ENCODE measurements at places on chromosomes 16 and 17.

- H3K4me3 ChIP-seq, result no peak overlapping the region
- H3K27me3 ChIP-seq, result peaks cover 3% of the 10 kb centered on the region
- no peaks in the 10 kb centered on the region for H3K36me3 ChIP-seq
- no peak overlapping the region for H3K27ac ChIP-seq
Observed at GRCh38 chr17:48719642-48720265, 2.6 kb downstream of the PRAC1 start.

DNA sequence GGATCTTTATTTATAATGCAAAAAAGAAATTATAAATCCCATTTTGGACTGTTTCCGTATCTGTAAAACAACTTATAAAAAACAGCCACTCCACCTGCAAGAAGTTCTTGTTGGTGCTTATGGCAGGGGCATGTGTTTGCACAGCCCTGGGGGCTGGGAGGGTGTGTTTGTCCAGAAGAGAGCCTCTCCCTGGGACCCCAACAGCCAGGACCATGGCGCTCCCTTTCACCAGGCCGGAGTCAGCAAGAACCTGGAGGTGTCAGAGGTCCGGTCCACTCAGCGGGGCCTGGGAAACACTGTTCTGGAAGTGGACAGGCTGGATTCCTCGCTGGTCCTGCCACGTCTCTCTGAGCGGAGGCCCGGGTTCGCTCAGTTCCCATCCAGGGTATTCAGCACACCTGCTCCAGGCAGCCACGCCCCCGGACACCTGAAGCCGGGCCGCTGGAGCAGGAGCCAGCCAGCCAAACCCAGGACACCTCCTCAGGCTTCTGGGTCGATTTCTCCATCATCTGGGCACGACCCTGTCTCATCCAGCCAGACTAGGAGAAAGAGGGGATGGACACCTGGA is 18.9 kb upstream of the GINS2 start:
- H3K36me3 ChIP-seq, result no peaks in the 10 kb centered on the region
- no peak overlapping the region for H3K4me3 ChIP-seq
- no peaks in the 10 kb centered on the region for H3K4me1 ChIP-seq
- H3K27me3 ChIP-seq, result no peaks in the 10 kb centered on the region

- H3K27ac ChIP-seq, result no peak overlapping the region
- no peaks in the 10 kb centered on the region for H3K36me3 ChIP-seq
- H3K27me3 ChIP-seq, result no peaks in the 10 kb centered on the region
Observed at GRCh38 chr16:85500220-85500619, 112.9 kb upstream of the GSE1 start.

DNA sequence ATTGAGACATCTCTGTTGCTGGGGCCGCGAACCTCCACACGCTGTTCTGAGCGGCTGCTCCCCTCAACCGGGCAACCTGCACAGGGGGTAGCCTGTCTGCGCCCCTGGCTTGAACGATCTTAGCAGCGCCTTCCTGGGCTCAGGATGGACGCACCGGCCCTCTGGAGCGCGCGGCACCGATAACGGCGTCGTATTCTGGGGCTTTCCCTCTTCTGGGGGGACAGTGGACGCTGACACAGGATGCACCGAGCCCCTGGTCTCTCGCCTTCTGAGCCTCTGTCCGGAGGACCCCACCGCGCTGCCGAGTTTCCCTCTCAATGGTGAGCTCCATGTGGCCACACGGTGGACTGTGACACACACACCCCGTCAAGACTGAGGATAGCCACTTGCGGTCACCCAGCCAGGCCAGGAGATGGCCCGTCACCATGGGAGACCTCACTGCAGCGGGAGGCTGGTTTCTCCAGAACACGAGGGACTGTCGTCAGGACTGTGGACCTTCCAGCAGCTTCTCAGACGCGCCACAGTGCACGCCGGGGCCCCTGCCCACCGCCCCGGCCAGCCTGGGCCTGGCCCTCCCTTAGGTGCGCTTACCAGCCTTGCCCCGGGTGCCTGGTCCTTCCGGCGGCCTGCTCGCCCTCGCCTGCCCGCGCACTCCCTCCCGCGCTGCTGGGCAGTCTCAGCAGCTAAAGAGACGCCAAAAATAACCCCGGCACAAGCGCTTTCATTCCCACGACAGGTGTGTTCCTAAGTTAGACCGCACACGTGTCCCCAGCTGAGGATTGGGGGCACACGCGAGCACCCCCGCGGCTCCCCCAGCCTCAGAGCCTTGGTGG is 30.0 kb upstream of the PABPN1L start:
- no peaks in the 10 kb centered on the region for H3K4me1 ChIP-seq
- H3K4me3 ChIP-seq, result no peak overlapping the region
- DNase-seq, result no peak
- no peak overlapping the region for H3K27ac ChIP-seq
